ENCODE measurements at places on chromosomes 13 and 19. TPM values are rescaled to one million over a fixed set of nuclear protein-coding genes. Genes with fewer than 3 reads are reported as not detected.

SDHAF1 gene
- total RNA-seq, result 19.7 TPM

IGFL4 gene
- not detected for total RNA-seq

RDH8 gene
- total RNA-seq, result not detected

PSG3 gene
- not detected for total RNA-seq

CGB2 gene
- total RNA-seq, result not detected

CGB8 gene
- total RNA-seq, result not detected

AMH gene
- total RNA-seq, result 2.1 TPM

CYP4F12 gene
- 4.0 TPM for total RNA-seq

CEACAM5 gene
- 37.9 TPM for total RNA-seq

FFAR1 gene
- 0.49 TPM for total RNA-seq

THSD1 gene
- 39.6 TPM for total RNA-seq

ZNF415 gene
- total RNA-seq, result 16.6 TPM

DNA sequence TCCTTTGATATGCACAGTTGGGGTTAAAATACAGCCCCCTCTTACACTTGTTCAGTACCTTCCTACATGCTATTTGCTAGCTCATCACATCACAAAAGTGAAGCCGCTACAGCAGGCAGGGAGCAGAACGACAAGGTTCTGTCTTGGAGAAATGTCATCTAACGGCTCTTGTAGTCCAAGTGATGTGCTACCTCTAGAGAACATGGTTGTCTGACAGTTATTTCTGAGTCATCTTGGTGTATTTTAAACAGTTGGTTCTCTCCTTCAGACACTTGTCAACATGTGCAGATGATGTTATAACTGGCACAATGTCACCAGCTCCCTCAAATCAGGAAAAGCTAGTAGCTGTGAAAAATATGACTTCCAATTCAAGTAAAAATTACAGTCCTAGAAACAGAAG, 865.0 kb downstream of the PCDH9 start:
- H3K27me3 ChIP-seq, result no peaks in the 10 kb centered on the region
- no peak for DNase-seq
- no peaks in the 10 kb centered on the region for H3K36me3 ChIP-seq
- no peaks in the 10 kb centered on the region for H3K4me1 ChIP-seq

GRCh38 chr13:100154842-100155416, 66.0 kb downstream of the PCCA start:
- peaks cover 18% of the 10 kb centered on the region for H3K36me3 ChIP-seq
- no peaks in the 10 kb centered on the region for H3K4me1 ChIP-seq
- H3K27me3 ChIP-seq, result no peaks in the 10 kb centered on the region
- H3K4me3 ChIP-seq, result no peak overlapping the region
- H3K27ac ChIP-seq, result no peak overlapping the region

GRCh38 chr19:38715555-38715954, 28.7 kb downstream of the CAPN12 start:
- no peak overlapping the region for H3K4me3 ChIP-seq
- peaks cover 2% of the 10 kb centered on the region for H3K36me3 ChIP-seq
- no peaks in the 10 kb centered on the region for H3K27me3 ChIP-seq

DNA sequence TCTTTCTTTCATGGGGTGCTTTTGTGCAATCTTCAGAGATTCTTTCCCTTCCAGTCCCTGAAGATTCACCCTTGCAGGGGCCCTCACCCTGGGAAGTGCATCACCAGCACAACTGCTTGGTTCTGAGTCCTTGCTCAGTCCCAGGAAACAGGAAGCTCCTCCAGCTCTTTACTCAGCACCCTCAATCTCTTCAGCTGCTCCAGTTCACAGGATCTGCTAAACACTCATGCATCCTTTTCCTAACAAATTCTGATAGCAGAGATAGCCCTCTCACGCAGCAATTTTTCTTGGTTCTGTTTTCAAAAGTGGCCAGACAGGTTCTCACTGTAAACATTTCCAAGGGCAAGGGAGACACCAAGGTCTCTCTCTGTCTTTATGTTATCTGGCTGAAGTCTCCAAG, 823.1 kb downstream of the LIG4 start:
- H3K4me3 ChIP-seq, result no peak overlapping the region
- H3K4me1 ChIP-seq, result no peaks in the 10 kb centered on the region
- no peaks in the 10 kb centered on the region for H3K36me3 ChIP-seq
- DNase-seq, result no peak

DNA sequence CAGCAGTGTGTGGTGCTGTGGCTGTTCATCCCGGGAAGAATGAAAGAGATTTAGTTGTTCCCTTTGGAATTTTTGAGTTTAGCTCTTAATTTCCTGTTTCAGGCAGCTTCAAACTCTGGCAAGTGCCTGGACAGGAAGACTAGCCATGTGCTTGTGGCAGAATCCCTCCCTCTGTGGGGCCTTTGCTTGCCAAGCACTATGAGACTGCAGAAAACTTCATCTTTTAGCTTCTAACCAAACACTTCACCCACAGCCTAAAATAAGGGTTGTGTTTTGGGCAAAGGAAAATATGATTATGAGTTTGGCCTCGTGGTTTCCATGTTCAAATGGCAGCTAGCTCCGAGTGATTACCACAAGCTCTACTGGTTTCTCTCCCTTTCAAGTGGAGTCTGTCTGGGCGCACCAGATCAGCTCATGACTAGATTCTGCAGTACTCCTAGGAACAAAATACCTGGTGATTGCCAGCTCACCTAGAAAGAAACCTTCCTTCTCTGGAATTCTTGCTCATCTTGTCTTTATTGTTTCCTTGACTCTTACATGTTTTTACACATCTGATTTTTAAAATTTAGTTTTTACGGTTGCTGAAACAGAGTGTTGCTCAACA, 707.5 kb downstream of the SLITRK6 start:
- no peak for DNase-seq
- no peaks in the 10 kb centered on the region for H3K36me3 ChIP-seq
- no peak overlapping the region for H3K27ac ChIP-seq
- H3K4me3 ChIP-seq, result no peak overlapping the region

- DNase-seq, result peak; percentile 30
- no peak overlapping the region for H3K4me3 ChIP-seq
- no peaks in the 10 kb centered on the region for H3K36me3 ChIP-seq
- H3K27ac ChIP-seq, result peak overlapping the region; percentile 81
Observed at GRCh38 chr19:38252385-38252784, 3.8 kb downstream of the PPP1R14A start.

GRCh38 chr13:35891507-35892441, 239.4 kb downstream of the DCLK1 start:
- no peak overlapping the region for H3K4me3 ChIP-seq
- no peaks in the 10 kb centered on the region for H3K36me3 ChIP-seq
- DNase-seq, result no peak

GRCh38 chr19:35495107-35496064, 5.1 kb upstream of the KRTDAP start:
- H3K4me1 ChIP-seq, result no peaks in the 10 kb centered on the region
- H3K36me3 ChIP-seq, result no peaks in the 10 kb centered on the region
- H3K27ac ChIP-seq, result no peak overlapping the region
- H3K27me3 ChIP-seq, result no peaks in the 10 kb centered on the region
- peak; percentile 67 for DNase-seq

DNA sequence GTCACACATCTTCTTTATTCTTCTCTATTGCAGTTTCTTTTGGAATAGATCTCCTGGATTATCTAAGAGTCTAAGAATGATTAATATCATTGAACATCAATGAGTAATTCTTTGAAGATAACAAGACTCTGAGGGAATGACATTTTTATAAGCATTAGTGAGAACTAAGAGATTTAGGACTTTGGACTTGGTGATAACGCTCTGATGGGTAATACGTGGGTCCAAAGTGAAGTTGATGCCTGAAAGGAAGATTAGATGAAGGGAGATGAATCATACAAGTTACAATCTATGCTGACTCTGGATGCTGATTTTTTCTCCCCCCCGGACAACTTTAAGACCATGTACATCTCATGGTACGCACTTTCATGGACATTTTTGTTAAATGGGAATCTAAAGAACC, 364.5 kb downstream of the GPC5 start:
- H3K36me3 ChIP-seq, result no peaks in the 10 kb centered on the region
- H3K27me3 ChIP-seq, result no peaks in the 10 kb centered on the region
- no peak overlapping the region for H3K27ac ChIP-seq

GRCh38 chr13:90787007-90787406, 560.5 kb upstream of the MIR17HG start:
- no peak overlapping the region for H3K4me3 ChIP-seq
- H3K36me3 ChIP-seq, result no peaks in the 10 kb centered on the region
- no peak overlapping the region for H3K27ac ChIP-seq
- no peak for DNase-seq

DNA sequence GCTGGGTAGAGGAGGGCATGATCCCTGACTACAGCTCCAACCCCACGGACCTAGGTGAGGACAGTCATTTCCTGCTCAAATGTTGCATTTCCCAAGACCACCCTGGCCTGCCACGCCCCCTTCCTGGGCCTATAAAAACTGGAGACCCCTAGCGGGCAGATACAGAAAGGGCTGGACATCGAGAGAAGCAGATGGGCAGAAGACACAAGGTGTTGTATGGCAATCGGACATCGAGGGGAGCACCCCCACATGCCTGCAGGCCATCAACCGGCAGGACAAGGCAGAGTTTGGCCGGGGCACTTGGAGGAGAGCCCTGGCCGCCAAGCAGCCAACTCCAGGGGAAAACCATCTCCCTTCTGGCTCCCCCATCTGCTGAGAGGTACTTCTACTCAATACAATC, 746.4 kb downstream of the PCDH9 start:
- DNase-seq, result no peak
- no peaks in the 10 kb centered on the region for H3K27me3 ChIP-seq
- H3K4me1 ChIP-seq, result no peaks in the 10 kb centered on the region
- H3K4me3 ChIP-seq, result no peak overlapping the region
- H3K36me3 ChIP-seq, result no peaks in the 10 kb centered on the region

GRCh38 chr19:45464274-45464673, 3.5 kb upstream of the FOSB start:
- no peaks in the 10 kb centered on the region for H3K27me3 ChIP-seq
- no peak overlapping the region for H3K27ac ChIP-seq
- no peaks in the 10 kb centered on the region for H3K36me3 ChIP-seq
- no peaks in the 10 kb centered on the region for H3K4me1 ChIP-seq
- H3K4me3 ChIP-seq, result no peak overlapping the region
- DNase-seq, result no peak

- no peak overlapping the region for H3K27ac ChIP-seq
- H3K36me3 ChIP-seq, result no peaks in the 10 kb centered on the region
- no peak overlapping the region for H3K4me3 ChIP-seq
Observed at GRCh38 chr13:46571909-46572595, 19.1 kb downstream of the LRCH1 start.

GRCh38 chr13:20303636-20304035, 71.5 kb upstream of the GJB6 start:
- no peak overlapping the region for H3K27ac ChIP-seq
- H3K4me3 ChIP-seq, result no peak overlapping the region
- H3K36me3 ChIP-seq, result no peaks in the 10 kb centered on the region
- no peaks in the 10 kb centered on the region for H3K4me1 ChIP-seq
- peaks cover 3% of the 10 kb centered on the region for H3K27me3 ChIP-seq

DNA sequence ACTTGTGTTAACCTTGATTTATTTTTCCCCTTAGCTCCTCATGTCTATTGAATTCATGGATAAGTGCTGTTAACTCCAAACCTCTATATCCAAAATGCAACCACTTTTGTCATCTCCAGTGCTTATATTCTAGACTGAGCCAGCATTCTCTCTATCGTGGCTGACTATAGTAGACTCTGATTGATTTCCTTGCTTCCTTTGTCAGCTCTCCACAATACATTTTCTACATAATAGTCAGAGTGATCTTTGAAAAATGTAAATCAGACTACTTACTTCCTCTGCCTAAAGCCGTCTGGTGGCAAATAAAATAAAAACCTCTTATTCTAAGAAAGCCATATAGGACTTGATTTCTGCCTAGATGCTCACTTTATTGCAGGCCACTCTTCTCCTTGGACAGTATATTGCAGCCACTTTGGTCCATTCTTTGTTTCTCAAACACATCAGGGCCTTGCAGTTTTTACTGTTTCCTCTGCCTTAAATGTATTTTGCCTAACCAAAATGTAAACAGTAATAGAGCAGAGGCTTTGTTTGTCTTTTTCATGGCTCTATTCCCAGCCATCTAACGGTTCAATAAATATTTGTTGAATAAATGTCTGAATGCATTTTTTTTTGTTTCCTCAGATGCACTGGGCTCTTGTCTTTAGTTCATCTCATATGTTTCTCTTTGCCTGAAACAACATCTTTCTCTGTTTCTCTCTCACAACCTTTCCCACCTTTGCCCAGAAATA, 243.6 kb upstream of the CSNK1A1L start:
- DNase-seq, result peak; percentile 84
- H3K36me3 ChIP-seq, result no peaks in the 10 kb centered on the region
- no peak overlapping the region for H3K4me3 ChIP-seq

DNA sequence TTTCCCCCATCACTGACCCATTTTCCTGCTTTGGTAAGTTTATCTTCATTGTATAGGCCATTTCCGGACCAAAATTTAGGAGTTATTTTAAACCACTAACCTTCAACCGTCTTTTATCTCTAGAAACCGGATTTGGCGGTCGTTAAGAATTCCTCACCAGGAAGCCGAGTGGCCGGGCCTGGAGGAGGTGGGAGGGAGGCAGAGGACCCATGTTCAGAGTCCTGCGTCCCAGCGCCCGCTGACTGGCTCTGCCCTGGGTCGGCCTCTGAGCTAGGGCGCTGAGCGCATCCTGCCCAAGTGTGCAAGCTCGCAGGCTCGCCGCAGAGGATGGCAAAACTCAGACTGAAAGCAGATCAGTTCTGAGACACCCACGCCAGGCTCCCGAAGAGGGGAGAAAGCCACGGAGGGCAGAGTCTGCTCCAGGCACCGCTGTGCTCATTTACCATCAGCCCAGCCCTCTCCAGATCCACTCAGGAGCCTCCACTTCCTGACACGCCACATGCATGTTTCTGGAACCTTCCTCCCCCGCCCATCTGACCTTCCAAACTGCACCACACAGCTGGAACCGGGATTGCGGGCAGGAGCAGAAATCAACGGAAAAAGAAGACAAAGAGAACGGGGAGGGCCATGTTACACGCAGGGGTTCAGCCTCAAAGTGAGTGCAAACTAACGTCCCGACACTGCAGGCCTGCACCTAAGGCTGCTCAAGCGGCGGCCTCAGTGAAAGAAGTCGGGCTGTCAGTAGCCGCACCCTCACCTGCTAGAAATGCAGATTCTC, 8.3 kb downstream of the COL4A1 start:
- DNase-seq, result peak; percentile 64
- H3K36me3 ChIP-seq, result no peaks in the 10 kb centered on the region
- no peaks in the 10 kb centered on the region for H3K27me3 ChIP-seq
- peak overlapping the region; percentile 40 for H3K27ac ChIP-seq
- no peak overlapping the region for H3K4me3 ChIP-seq
- H3K4me1 ChIP-seq, result peaks cover 30% of the 10 kb centered on the region

- peaks cover 10% of the 10 kb centered on the region for H3K36me3 ChIP-seq
- no peaks in the 10 kb centered on the region for H3K27me3 ChIP-seq
- no peaks in the 10 kb centered on the region for H3K4me1 ChIP-seq
- H3K27ac ChIP-seq, result no peak overlapping the region
- no peak for DNase-seq
Observed at GRCh38 chr19:55270172-55270942, 9.6 kb downstream of the HSPBP1 start.

- peaks cover 6% of the 10 kb centered on the region for H3K4me1 ChIP-seq
- DNase-seq, result no peak
- H3K27me3 ChIP-seq, result no peaks in the 10 kb centered on the region
- no peaks in the 10 kb centered on the region for H3K36me3 ChIP-seq
- no peak overlapping the region for H3K4me3 ChIP-seq
Observed at GRCh38 chr19:43570174-43570791, 5.0 kb downstream of the XRCC1 start.

- H3K27me3 ChIP-seq, result no peaks in the 10 kb centered on the region
- no peak overlapping the region for H3K4me3 ChIP-seq
- H3K4me1 ChIP-seq, result peaks cover 16% of the 10 kb centered on the region
- no peak for DNase-seq
- H3K27ac ChIP-seq, result no peak overlapping the region
Observed at GRCh38 chr13:48728876-48729275, 75.1 kb downstream of the CYSLTR2 start.

GRCh38 chr13:34246511-34246910, 428.6 kb downstream of the RFC3 start:
- H3K27me3 ChIP-seq, result no peaks in the 10 kb centered on the region
- no peak for DNase-seq
- H3K4me1 ChIP-seq, result no peaks in the 10 kb centered on the region
- H3K27ac ChIP-seq, result no peak overlapping the region
- H3K36me3 ChIP-seq, result no peaks in the 10 kb centered on the region
- no peak overlapping the region for H3K4me3 ChIP-seq
